ENCODE measurements at places on chromosomes 16 and 17.

DNA sequence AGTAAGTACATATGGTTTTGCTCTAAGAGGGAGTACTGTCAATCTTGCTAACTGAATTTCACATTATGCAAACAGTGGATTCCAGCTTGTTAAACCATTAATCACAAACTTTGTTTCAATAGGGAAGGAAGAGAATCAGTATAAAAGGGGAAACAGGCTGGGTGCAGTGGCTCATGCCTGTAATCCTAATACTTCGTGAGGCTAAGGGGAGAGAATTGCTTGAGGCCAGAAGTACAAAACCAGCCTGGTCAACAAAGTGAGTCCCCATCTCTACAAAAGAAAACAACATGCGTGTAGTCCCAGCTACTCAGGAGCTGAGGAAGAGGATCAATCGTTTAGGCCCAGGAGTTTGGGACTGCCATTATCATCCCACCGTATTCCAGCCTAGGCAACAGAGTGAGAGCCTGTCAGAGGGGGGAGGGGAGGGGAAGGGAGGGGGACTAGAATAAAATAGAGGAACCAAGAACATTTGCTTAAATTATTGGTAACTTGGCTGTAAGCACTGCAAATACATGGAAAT, 65.7 kb downstream of the FBXL20 start:
- no peak for DNase-seq

DNA sequence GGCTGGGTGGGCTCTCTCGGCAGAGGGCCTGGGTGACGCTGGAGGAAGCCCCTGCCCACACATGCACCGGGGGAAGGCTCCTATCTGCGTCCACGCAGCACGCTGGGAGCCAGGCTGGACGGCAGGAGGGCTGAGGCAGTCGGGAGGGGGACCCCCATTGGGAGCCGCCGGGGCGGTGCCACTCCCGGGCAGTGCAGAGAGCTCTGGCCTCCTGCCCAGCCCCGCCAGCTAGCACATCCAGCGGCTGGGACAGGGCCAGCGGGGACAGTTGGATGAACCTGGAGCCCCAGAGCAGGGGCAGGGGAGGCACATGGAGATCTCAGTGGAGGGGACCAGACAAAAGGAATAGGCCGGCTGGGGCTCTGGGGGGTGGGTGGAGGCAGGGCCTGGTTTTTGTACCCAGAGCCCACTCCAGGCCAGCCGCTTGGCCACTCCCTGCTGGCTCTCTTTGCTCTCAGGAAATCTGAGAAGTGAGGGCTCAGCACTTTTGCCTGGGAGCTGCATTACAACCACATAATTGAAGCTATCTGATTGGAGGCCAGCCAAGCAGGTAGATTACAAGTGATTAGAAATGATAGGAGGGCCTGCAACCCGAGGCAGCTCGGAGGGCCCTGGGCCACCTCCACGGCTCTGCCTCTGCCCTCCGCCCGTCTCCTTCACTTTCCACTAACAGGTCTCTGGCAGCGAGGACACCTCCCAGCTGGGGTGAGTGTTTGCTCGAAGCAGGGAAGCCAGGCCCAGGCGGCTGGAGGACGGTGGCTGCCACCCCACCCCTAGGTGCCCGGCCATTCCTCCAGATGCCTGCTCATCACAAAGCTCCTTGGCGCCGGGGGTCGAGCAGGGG, 40.1 kb downstream of the ENGASE start:
- DNase-seq = no peak

- no peak for DNase-seq
These were observed 1327.3 kb upstream of the GOT2 start for GRCh38 chr16:60061396-60061795.

- DNase-seq = no peak
These were observed 14.4 kb downstream of the SDR42E1 start for GRCh38 chr16:81996664-81997509.

DNA sequence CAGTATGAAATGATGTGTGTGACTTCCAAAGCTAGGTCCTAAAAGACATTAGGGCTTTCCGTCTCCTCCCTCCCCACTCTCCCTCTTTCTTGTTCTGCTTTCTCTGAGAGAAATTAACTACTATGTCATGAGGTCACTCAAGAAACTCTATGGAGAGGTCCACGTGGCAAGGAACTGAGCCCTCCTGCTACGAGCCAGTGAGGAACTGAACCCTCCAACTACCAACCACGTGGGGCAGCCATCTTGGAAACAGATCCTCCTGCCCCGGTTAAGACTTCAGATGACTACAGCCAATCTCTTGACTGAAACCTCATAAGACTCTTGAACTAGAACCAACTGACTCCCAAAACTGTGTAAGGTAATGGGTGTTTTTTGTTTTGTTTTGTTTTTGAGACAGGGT, 4.2 kb upstream of the ALOX15 start:
- DNase-seq = no peak

DNA sequence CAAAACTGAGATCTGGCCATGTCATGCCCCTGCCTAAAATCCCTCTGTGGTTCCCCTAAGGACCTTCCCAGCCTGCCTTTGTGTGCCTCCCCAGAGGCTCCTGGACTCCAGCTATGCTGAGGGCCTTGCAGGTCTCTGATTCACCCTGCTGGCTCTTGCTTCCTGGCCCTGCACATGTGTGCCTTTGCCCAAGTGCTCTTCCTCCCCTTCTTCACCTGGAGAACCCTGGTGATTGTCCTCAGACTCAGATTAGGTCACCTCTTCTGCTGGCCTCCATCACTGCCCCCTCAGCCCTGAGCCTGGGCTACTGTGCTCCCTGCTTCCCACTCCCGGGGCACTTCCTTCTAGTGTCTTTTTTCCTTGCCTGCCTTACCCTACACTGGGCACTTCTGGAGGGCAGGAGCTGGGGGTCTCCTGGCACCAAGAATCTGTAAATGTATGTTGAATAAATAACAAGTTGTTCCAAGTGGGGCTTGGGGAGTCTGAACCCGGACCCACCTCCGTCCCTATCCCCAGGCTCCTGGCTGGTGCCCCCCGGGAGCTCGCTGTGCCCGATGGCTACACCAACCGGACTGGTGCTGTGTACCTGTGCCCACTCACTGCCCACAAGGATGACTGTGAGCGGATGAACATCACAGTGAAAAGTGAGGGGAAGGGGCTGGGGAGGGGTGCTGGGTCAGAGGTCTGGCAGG, 7.8 kb downstream of the ITGA3 start:
- DNase-seq = no peak

GRCh38 chr17:67569015-67569451, 148.7 kb upstream of the NOL11 start:
- no peak for DNase-seq

GRCh38 chr17:1720856-1721386, 3.6 kb upstream of the WDR81 start:
- peak; percentile 29 for DNase-seq

DNA sequence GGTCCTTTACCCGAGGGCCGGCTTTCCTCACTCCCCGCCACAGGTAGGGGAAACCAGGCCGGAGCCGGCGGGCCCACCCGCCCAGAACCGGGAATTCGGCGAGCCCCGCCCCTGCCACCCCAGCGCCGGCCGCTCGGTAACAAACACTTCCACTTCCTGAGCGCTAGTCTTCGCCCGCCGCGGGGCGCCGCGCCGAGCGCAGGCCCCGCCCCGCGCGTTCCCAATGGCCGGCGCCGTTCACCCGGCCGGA, 224 bp upstream of the NHERF1 start:
- no peak for DNase-seq

- no peak for DNase-seq
These were observed 96.7 kb downstream of the SOCS1 start for GRCh38 chr16:11159282-11159681.

DNA sequence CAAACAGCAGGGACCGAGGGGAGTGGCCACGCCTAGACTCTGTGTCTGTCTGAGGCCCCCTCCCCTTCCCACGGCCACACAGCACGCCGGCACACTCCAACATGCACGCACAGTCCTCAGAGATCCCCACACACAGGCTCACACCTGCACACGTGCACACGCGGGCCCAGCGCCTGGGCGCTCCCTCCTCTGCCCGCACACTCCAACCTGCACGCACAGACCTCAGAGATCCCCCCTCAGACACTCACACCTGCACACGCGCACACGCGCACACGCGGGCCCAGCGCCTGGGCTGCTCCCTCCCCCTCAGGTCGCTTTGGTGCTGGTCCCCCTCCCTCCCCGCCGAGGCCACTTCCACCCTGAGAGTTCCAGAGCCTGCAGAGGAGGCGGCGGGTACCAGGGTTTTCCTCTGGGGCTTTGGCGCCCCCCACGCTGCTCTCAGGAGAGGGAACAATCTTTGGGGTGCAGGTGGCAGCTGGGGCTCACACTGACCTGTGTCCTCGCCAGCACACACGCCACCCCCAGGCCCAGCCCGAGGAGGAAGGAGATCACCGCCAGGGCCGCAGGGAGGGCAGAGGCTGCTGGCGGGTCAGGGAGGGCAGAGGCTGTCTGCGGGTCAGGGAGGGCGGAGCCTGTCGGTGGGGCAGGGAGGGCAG, 1.6 kb downstream of the CD7 start:
- no peak for DNase-seq

DNA sequence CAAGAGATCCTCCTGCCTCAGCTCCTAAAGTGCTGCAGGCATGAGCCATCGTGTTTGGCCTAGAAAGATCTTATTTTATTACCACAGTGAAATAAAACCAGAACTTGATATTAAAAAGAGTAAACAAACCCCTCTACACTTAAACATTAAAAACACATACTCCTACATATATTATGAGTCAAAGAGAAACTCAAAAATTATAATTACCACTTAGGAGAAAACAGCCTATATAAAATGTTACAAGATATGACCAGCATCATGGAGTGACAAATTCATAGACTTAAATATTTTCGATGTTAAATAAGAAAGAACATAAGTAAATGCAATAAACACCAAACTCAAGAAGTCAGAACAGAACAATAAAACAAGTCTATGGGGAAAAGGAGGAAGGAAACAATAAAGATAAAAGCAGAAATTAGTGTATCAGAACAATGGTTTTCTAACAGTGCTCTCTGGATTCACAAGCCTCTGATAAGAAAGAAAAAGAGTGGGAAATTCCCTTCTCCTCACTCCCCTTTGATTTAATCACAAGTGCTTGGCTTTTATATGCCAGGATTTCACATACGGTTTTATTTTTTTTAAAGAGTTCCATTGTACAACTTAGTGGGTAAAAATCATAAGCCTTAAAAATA, 23.0 kb downstream of the SKAP1 start:
- no peak for DNase-seq

GRCh38 chr17:33667671-33668070, 374.6 kb upstream of the ASIC2 start:
- no peak for DNase-seq

DNA sequence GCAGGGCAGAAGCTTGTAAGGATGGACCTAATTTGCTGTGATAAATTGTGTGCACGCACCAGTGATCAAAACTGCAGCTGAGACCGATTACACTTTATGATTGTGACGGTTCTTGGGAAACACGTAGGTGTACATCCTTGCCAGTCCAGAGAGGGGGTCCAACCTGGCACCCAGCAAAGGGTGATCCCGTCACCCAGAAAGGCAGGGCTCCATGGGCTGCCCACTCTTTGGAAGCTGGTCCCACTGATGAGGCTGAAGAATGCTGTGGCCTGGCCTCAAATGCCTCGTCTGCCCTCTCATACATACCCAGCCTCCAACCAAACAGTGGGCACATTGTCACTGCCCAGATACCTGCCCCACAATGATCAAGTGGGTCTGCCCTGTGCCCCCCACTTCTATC, 132.0 kb downstream of the C16orf78 start:
- no peak for DNase-seq

DNA sequence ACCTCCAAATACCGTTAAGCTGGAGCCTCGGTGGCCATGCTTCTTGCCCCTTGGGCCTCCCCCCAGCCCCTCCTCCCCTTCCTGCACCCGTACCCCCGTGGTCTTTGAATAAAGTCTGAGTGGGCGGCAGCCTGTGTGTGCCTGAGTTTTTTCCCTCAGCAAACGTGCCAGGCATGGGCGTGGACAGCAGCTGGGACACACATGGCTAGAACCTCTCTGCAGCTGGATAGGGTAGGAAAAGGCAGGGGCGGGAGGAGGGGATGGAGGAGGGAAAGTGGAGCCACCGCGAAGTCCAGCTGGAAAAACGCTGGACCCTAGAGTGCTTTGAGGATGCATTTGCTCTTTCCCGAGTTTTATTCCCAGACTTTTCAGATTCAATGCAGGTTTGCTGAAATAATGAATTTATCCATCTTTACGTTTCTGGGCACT, 928 bp downstream of the HBA1 start:
- no peak for DNase-seq

GRCh38 chr17:81143200-81143527, 22.1 kb upstream of the PVALEF start:
- no peak for DNase-seq

GRCh38 chr16:3085868-3086595, 13.1 kb downstream of the ZSCAN10 start:
- DNase-seq = no peak

DNA sequence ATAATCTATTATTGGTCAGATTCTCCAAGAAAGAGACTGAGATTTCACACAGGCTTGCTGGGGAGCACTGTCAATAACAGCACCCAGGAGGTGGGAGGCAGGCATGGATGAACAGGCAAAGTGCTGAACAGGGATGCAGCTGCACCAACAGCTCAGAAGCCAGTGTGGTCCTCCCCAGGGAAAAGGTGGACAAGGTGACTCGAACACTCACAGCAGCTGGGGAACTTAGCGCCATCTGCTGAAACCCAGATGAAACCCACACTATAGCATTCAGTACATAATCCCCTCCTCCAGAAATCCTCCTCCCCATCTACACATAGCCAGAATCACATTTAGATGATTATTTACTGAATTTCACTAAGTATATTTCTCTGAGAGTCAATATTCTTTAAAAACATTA, 255.2 kb upstream of the WSB1 start:
- no peak for DNase-seq

DNA sequence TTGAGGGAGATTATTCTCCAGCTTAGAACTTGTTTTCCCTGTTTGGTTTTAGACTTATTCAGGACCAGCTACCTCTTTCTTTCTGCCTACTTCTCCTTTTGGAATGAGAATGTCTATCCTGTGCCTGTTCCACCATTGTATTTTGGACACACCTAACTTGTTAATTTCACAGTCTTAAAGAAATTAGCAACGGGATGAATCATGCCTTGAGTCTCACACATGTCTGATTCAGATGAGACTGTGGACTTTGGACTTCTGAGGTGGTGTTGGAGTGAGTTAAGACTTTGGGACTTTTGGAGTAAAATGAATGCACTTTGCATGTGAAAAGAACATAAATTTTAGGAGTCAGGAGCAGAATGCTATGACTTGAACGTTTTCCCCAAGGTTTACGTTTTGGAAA, 581.4 kb downstream of the CDH11 start:
- no peak for DNase-seq

DNA sequence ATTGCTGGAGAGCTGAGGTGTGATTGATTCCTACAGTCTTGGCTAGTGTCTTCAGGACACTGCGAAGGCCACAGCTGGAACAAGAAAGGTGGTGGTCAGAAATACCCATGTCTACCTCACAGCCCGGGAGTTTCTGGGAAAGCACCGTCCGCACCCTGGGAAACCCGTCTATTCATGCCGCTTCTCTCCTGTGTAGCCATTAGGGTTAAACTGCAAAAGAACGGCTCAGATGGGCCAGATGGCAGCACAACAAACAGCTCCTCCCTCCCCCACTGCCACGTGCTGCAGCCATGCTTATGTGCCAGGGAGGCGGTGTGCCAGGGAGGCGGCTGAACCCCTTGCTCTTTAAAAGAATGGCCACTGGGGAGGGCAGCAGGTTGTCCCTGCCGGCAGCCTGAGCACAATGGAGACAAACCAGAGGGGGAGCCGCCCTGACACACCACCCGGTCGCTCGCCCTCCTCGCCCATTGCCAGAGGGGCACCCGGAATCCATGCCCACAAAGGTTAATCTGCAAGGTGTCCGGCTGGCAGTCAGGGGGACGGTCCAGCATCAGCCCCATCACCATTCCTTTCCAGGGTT, 65.2 kb downstream of the CYTH1 start:
- peak; percentile 95 for DNase-seq

Data from midbrain (tissue), 1 donor.